ENCODE measurements at places on chromosomes 12 and 14.

- peak; percentile 62 for DNase-seq
Measured at GRCh38 chr14:96051642-96052540, 12.7 kb downstream of the C14orf132 start.

DNA sequence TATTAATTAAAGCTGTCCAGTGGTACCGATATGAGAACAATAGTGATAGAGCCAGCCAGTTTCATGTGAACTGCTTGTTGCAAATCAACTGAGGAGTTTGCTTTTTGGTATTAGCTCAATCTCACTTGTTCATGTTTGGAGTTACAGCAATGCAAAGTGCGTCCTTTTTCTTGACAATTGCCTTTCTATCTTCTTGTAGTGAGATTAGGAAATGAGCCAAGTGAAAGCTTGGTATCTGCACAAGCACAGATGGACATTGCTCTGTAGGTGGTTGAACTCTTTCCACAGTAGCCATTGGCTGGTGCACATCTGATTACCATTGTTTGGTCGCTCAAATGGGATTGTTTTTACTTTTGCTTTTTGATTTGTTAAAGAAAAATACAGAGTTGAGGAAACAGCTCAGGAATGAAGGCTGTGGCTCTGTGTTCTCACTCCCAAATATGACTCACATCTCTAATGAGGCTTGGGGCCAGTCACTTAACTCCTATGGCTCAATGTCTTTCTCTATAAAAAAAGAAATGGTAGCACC lies 241.4 kb downstream of the BMP4 start:
- DNase-seq, result no peak

DNA sequence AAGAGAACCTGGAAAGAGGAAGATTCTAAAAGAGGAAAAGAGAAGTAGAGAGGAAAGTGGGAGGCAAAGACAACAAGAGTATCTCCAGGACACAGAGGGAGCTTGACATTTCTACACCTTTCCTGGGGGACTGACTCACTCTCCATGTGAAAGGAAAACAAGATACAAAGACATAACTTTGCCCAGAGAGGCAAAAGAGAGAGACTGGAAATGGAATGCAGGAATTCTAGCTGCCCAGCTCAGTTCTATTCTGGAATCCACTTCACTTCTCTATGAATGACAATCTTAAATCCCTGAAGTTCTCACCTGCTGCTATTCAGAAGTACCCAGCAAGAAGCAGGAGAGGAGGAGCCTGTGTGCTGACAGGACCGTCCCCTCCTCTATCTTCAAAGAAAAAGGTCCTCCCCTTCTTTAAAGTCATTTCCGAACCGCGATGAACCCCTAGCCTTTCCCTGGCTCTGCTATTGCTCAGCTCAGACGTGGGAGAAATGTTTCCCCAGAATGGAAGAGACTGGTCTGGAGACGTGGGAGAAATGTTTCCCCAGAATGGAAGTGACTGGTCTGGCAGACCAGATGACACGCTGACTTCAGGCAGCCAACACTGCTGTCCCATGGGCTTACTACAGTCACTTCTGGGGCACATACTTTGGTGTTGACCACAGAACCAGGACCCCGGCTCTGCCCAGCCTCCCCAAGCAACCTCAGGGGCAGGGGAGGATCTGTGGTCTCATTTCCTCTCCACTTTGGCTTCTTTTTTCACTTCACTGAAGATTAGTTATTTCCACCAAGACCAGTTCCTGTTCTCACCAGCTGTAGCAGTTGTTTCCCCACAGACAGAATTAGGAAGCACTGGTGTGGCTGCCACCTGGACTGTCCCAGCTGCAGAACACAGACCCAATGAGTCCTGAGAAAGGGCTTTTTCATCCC lies 8.3 kb downstream of the FMNL3 start:
- DNase-seq, result peak; percentile 85

DNA sequence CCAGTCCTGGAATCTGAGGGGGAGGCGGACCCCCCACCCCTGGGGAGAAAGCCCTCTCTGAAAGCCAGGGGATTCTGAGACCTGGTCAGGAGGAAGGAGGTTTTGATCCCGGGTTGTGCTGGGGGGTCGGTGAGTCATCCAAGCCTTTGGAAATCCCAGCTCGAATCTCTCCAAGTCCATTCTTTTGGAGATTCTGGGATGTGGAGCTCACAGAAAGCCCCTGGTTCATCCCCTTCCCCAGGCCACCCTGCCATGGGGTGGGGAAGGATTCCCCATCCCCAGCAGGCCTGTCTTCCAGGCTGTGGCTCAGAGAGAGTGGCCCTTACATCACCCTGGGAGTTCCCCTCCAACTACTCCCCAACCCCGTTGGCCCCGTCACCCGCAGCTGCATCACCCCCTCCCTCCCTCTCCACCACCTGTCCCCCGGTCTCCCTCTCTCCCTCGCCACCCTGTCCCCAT lies 14.3 kb downstream of the EXOC3L4 start:
- no peak for DNase-seq

- no peak for DNase-seq
Measured at GRCh38 chr12:102618197-102618877, 138.0 kb upstream of the IGF1 start.

DNA sequence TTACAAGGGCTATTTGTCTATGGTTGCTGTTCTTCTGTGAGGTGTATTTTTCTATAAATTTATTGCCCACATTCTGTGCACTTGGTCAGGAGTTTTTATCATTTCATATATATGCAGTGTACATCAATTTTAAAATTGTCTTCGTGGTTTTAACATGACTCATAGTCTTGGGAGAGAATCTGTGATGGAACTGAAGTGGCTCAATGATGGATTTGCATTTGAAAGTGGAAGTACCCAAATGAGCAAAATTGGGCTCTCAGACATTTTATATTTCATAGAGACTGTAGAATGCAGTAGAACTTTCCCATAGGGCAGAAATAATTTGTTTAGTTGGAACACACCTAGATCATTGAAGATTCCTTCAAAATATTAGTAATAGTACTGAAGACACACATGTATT lies 1.9 kb upstream of the SCFD1 start:
- DNase-seq, result no peak

DNA sequence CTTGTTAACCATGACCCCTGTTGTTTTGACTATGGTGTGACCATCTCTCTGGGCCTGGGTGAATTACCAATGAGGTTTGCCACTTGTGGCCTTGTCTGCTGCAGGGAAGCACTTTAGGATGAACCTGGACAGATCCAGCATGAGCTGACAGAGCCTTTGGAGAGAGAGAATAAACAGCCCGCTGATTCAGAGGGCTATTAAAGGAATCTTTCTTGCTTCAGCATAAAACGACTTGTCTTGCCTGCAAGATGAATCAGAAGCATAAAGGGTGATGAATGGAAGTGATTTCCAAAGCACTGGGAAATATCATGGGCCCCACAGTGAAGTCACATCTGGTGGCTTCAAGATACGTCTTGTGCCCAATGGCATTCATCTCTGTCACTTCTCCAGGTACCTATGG lies 69.0 kb upstream of the WSCD2 start:
- peak; percentile 19 for DNase-seq

DNA sequence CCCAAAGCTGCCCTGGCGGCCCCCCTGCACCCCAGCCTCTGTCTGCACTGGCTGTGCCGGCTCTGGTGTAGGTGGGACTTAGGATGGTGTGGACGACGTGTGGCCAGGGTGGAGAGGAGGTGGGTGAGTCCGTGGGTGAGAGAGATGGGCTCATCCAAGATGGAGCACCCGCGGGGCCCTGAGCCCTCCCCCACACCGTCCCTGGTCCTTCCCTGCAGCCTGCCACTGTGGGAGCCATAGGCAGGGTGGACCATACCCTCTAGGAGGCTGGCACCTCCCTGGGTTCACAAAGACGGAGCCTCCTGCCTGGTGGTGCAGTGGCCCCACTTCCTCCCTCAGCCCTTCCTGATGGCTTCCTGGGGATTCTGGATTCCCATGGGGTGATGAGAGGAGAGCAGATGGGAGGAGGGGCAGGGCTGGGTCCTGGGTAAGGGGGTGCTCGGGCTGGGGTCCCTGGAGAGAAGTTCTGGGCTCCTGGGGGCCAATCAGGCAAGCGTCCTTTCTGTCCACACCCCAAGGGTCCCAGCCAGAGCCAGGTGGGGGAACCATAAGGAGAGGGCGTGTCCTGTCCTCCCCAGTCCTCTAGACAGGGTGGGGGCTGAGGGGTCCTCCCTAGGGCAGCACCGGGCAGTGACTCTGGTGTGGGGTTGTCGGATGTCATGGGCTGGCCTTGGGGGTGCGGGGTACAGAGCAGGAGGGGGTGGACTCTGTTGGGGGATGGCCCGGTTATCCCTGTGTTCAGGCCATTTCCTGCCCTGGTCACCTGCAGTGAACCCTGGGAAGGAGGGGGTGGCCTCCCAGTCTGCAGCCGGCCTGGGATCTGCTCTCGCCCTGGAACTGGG lies 384.8 kb downstream of the TMEM121 start:
- no peak for DNase-seq

- no peak for DNase-seq
Measured at GRCh38 chr12:112115259-112116045, 6.9 kb upstream of the NAA25 start.

- DNase-seq, result no peak
Measured at GRCh38 chr12:118175823-118176447, 40.0 kb downstream of the PEBP1 start.

- no peak for DNase-seq
Measured at GRCh38 chr12:39380090-39380489, 62.8 kb downstream of the KIF21A start.

All from coronary artery (tissue), 2 donors.